ENCODE measurements at places on chromosomes 7 and 10.
A peak's percentile ranks its signal among the peaks of the same experiment; 100 is the strongest.

DNA sequence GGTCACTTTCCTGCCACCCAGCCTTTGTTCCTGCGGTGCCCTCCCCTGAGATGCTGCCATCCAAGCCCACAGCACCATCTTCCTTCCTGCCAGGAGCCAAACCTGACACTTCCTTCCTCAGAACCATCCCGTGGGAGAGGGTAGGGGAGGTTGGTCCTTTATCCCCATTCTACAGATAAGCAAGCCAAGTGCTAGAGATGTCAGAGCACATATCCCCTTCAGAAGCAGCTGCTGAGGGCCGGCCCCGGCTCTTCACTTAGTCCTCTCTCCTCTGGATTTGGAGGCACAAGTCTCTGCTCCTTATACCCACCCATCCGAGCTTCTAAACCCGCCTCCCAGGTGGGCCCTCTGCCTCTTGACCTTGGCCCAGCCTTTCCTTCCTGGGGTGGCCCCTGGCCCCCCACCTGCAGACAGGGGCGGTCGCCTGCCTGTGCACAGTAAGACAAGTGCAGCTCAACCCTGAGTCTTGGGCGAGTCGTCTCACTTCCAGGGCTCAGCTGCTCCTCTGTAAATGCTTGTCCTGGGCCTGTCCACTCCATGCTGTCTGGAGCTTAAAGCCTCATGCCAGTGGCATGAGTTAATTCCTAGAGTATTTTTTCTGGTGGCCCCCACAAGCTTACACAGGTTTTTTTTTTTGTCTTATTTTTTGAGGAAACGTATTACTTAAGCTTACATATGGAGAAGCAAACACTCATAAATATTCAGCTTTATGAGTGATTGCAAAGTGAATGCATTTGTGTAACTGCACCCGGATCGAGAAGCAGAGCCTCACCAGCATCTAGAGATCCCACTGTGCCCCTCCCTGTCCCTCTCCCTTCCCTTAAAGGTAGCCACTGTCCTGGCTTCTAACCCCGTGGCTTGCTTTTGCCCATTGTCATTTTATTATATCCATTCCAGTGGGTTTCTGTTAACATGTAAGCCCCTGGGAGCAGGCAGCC, 125.1 kb downstream of the CDH23 start:
- no peak for DNase-seq

DNA sequence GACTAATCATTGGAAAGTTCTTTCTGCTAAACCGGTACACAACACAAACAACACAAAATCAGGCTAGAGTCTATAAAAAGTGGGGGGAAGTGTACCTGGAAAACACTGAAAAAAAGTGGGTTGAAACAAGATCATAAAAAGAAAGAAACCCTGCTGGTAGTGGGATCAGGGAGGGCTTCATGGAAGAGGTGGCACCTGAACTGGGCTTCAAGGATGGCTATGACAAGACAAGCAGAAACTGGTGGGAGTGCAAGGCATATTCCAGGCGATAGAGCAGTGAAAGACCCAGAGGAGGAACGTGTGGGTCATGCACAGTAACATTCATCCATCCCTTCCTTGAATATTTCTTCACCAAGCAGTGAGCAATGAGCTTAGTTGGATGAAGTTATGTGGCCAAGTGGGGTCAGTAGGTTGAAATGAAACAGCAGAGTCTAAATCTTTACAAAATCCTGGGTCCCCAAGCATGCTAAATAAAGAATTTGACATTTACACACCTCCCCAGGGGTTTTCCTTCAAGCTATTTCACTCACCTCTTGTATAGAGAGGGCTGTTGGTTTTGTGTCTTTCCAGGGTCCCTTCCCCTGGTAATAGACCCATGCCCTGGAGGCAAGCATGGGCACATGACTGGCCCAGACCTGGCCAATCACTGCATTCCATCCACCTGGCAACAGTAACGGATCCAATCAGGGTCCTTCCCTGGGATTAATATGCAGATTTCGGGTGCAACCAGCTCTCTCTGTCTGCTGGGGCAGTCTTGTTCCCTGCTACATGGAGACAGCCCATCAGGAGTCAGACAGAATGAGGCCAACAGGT, 38.2 kb downstream of the SPOCK2 start:
- no peak for DNase-seq

DNA sequence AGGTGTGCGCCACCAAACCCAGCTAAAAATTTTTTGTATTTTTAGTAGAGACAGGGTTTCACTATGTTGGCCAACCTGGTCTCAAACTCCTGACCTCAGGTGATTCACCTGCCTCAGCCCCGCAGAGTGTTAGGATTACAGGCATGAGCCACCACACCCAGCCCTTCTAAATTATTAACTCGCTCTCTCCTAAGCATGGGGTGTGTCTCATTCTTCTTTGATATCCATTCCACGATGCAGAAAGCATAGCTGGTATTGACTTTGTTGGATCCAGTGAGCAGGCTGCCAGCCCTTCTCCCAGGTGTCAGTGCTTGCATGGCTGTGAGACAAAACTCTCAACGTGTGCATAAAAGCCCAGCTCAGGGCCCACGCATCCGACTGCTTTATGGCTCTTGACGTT, 254.1 kb upstream of the PFKP start:
- DNase-seq: no peak

DNA sequence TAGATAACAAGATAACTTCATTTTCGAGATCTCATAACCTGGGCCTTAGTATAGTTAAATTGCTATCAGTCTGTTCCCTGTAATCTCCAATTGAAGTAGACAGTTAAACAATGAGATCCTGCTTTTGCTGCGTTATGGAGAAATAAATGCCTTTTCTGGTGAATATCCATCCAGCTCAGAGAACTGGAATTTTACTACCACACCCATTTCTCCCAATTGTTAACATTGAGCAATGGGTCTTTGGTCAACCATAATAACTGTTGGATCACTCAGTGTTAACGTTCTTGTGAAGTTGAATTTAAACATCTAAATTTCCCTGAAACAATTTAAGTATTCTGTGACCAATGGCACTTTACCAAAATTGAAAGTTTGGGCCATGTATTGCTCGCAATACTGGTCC, 3.0 kb downstream of the CALU start:
- no peak for DNase-seq

GRCh38 chr7:128919881-128920799, 9.6 kb upstream of the KCP start:
- DNase-seq: no peak

DNA sequence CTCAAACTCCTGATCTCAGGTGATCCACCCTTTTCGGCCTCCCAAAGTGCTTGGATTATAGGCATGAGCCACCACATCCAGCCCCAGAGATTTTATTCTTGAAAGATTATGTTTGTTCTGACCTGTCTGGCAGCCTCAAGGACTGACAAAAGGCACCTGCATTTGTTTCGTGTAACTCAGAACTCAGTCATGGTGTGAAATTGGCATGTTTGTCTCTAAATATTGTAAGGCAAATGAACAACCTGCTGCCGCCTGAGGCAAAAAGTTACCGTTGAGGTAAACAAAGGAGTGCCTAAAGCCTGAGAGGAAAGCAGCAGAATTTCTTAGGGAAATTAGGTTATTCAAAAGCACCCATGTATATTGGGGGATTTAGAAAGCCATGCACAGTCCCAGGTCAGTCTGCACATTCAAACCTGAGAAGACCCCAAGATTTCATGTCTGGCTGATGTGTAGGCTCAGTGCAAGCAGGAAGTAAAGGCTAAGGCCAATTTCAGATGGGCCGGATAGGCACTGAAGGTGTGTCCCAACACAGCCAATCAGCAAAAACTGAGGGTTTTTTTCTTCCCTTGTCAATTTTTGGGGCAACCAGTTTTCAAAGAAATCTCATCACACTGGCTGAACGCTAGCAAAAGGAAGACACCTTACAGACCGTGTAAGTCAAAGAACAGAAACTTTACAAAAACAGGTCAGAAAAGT, 33.3 kb upstream of the HHEX start:
- DNase-seq: no peak

DNA sequence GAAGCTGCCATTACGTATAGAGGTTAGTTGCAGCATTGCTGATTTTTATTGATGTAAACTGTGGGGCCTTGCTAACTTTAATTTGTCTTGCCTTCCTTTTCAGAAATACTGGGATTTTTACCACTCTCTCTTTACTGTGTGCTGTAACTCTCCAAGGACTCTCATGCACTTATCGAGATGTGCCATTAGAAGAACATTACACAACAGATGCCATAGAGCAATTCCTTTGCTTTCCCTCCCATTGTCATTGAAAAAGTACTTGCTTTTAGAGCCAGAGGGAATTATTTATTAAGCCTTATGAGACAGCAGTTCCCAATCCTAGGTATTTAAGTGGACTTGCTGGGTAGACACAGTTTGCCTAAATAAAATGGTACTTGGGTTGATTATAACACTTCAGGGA, 51.7 kb downstream of the ASB4 start:
- DNase-seq: no peak

- no peak for DNase-seq
These were observed 33.6 kb downstream of the ST7 start for GRCh38 chr7:116986611-116987565.

- no peak for DNase-seq
These were observed 139.5 kb downstream of the HERPUD2 start for GRCh38 chr7:35555386-35555785.

DNA sequence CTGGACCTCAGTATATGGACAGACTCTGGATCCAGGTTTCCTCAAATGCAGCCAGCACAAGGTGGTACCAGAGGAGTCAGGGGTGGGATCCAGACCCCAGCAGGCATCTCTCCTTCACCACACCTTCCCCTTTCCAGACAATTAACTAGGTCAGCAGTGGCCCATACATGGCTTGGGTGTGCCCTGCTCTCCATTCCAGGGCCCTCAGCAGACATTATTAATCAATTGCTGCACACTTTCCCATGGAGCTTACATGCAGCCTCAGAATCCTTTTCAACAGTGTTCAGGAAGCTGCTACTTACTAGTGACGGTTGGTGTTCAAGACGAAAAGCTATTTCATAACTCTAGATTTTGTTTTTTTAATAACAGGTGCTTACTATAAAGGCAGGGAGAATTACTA, 6.0 kb downstream of the COL13A1 start:
- no peak for DNase-seq

GRCh38 chr7:138170959-138171703, 94.9 kb downstream of the AKR1D1 start:
- no peak for DNase-seq

DNA sequence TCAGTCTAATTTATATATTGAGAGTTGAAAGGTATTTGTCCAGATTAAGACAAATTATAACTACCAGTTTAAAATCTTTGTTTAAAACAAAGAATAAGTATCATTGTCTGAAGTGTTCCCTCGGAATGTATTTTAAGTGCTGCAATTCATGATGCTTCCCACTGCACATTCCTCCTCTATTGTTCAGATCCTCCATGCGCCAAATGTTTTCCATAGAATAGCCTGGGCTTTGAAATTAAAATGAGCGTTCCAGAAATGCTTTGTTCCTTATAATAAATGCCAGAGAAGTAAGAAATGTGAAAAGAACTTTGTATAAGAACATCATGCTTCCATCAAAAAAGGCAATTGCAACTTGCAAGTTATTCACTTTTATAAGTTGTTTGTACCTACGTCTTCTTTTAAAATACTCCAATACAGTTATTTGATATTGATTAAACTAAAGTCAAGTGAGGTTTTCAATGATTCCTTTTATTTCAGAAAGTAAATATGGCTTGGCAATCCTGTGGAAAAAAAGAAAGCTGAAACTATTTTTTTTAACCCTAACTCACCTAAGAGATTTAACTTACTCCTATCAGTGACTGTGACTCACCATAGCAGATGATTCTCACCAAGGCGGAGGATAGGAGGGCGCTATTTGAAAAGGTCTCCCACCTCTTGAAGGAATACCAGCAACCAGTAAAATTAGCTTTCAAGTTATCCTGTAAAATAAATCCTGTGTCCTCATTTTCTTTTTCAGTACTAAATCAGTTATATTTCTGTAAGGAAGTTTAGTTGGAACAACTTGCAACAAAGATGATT, 85.8 kb downstream of the CTNNA3 start:
- no peak for DNase-seq

- DNase-seq: no peak
These were observed 29.0 kb upstream of the ZNF862 start for GRCh38 chr7:149809215-149809614.

DNA sequence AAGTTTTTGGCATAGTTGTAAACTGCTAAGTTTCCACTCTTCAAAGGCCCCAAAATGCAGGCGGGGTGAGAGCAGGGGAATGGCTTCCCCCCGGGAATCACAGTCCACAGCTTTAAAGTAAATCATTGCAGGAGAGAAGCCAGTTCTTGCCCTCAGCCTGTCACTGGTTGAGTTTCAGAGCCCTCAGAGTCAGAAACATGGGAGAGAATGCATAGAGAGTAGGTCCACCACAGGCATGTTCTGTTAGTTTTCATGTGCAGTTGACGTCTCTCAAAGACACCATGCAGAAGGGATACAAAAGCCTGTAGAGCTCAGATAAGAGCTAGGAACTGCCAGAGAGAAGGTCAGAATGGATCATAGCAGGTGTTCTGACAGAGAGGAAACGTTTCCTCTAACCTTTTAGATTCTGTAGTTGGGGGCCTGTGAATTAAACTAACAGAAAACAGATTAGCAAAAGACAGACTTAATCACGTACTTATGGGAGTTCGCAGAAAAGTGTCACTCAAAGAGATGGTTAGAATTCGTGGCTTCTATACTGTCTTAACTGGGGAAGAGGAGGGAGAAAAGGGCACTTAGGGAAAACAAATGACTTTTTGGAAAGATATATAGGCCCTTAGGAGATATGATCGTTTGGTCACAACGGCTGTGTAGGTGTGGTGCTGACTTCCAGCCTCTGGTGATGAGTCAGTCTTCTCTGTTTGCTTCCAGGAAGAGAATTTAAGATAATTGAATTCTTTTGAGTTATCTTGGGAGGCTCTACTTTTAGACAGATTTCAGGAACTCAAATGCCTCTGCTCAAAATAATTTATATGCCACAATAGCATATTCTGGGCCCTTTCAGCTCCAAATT, 48.0 kb upstream of the MSRB2 start:
- DNase-seq: no peak

GRCh38 chr7:92851732-92852131, 15.4 kb upstream of the CDK6 start:
- no peak for DNase-seq

DNA sequence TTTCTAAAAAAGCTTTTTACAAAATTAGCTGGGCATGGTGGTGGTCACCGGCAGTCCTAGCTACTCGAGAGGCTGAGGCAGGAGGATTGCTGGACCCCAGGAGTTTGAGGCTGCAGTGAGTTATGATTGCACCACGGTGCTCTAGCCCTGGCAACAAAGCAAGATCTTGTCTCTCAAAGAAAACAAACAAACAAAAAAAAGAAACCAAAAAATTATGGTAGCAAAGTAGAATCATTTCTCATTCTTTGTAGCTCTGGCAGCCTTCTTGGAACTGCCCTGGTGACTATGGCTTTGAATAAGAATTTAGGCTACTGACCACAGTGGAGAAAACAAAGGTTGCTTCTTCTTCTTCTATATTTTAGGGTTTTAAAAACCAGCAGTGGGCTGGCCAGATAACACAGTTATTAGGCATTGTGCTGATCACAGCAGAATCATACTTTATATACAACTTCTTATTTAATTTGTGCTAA, 41.9 kb upstream of the PRKAR2B start:
- no peak for DNase-seq

- no peak for DNase-seq
These were observed 141.4 kb downstream of the HERPUD2 start for GRCh38 chr7:35553519-35553918.

GRCh38 chr7:100546926-100547800, 8.2 kb downstream of the AGFG2 start:
- peak; percentile 34 for DNase-seq

Data from NCI-H774 (cell line).